Activated T-cell treated with anti-CD3 and anti-CD28 coated beads, Interleukin-2, amount 50 U/mL, for 24 hours (primary cell): ENCODE measurements at places on chromosomes 3 and 15.

DNA sequence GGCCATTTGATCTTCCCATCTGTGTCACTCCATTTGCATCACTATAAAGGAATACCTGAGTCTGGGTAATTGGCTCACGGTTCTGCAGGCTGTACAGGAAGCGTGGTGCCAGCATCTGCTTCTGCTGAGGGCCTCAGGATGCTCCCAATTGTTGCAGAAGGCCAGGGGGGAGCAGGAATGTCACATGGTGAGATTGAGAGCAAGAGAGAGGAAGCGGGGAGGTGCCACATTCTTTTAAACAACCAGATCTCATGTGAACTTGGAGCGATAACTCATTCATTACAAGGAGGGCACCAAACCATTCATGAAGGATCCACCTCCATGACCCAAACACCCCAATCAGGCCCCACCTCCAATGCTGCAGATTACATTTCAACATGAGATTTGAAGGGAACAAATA, 13.1 kb upstream of the RAB7A start:
- DNase-seq = no peak

GRCh38 chr3:56205406-56205805, 262.9 kb downstream of the ERC2 start:
- DNase-seq = no peak

DNA sequence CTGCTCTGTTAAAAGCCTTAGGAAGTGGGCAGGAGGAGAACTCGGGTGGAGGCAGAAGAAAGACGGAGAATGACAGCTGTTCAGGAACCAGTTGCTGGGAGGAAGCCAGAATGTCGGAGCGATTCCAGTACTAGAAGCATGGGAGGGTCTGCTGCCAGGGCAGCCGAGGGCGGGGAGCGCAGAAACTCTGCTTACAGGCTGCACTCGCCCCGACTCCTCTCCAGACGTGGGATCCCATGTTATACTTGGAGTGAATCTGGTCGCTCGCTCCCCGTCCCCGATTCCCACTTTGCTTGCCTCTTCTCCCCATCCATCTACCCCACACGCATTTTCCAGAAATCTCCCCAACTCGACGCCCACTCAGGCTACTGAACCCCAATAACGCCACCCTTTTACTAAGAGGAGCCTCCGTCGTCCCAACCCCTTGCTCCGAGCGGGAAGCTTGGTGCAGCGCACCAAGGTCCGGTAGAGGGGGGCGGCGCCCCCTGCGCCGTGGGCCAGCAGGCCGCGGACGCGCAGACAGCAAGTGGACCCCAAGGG, 665 bp downstream of the GATM start:
- peak; percentile 35 for DNase-seq

GRCh38 chr3:22728406-22728805, 474.7 kb upstream of the UBE2E2 start:
- no peak for DNase-seq

GRCh38 chr15:90895571-90896117, 7.5 kb upstream of the MAN2A2 start:
- no peak for DNase-seq

DNA sequence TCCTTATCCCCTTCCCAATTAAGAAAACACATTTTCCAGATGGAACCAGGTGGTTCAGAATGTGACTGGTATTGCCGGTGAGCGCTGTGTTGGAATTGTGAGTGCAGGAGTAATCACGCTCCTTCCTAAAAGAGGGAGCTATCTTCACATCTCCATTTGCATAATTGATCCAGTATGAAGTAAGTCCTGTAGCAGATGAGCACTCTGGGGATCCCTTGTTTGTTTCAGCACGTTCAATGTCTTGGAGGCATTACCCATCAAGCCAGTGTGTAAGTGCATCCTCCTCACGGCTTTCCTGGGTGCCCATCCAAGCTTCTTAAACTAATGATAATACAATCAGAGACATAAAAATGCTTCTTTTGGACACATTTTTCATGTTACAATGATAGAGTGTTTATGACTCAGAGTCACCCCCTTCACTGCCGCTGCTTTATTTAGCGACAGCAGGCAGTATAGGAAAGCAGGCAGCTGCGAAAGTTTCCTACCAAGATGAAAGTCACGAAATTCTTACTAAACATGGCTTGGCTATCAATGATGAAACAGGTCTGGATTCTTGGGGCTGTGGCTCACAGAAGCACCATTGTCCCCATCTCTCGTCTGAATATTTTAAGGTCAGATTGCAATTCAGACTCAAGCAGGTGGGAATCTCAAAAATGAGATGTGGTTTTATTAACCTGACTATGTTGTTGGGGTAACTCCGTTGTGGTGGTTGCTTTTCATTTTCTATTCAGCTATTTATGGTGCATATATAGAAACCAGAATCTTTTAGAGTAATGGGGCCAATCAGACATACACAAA, 346.3 kb upstream of the MDFIC2 start:
- no peak for DNase-seq

GRCh38 chr3:191680989-191681597, 220.1 kb downstream of the PYDC2 start:
- no peak for DNase-seq

- no peak for DNase-seq
Measured at GRCh38 chr3:127164615-127165014, 28.3 kb upstream of the PRR23E start.

DNA sequence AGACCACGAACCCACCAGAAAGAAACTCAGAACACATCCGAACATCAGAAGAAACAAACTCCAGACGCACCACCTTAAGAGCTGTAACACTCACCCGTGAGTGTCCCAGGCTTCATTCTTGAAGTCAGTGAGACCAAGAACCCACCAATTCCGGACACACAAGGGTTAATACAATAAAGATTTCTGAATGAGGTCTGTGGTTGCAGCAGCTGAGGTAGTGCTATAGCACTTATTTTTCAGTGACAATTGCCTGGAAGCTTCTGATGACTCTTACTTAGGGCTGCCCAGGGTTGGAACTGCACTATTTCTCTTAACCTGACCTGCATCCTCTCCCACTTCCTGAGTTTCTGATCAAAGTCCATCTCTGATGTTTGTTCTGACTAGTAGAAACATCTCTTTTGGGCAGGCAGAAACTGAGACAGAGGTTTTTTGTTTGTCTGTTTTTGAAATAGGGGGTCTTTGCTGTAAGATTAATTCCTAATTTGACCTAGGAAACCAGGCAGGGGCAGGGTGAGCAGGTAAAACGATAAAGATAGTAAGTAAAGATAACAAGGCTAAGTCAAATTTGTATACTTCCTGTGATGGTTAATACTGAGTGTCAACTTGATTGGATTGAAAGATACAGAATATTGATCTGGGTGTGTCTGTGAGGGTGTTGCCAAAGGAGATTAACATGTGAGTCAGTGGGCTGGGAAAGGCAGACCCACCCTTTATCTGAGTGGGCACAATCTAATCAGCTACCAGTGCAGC, 169.1 kb downstream of the GAP43 start:
- peak; percentile 48 for DNase-seq

DNA sequence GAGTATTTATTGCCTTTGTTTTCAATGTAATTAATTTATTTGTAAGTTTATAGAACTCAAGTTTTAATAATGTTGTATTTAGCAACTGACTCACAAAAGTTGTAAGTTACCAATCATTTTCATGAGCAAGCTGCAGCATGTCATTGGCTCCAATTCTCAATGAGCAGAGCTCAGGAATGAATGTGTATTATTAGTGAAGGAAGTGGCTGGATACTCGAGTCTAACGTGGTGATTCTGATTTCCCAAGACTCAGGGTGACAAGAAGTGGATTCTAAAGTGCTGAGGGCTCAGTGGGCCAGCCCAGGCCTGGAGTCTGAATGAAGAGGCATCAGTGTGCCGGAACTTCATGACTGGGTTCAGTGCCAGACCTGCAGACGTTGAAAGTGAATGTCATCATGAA, 39.6 kb downstream of the CLDN11 start:
- no peak for DNase-seq

GRCh38 chr3:189674249-189674913, 43.2 kb downstream of the TP63 start:
- no peak for DNase-seq

DNA sequence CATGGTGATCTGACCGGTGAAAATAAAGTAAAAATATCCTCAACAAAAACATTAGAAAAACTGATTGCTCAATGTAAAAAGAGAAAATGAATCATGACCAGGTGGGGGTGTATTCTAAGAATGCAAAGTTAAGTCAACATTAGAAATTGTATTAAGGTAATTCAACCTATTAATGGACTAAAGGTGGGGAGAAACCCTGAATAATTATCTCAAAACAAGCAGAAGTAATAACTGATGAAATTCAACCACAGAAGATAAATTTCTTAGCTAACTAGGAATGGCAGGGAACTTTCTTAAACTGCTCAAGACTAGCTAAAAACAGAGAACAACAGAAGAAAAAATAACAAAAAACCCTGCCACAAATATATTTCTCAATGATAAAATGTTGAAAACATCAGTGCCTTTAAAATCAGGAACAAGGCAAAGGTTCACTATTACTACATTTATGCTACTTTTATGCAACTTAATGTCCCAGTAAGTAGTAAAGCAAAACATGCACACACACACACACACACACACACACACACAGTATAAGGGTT, 204.4 kb upstream of the THBS1 start:
- no peak for DNase-seq

- DNase-seq = no peak
Measured at GRCh38 chr3:154616298-154616697, 186.3 kb upstream of the GPR149 start.
